NCI-H524 treated with DMSO at 0.1 percent for 48 hours (cell line): ENCODE measurements at places on chromosomes 7 and 10.
A peak's percentile ranks its signal among the peaks of the same experiment; 100 is the strongest.

DNA sequence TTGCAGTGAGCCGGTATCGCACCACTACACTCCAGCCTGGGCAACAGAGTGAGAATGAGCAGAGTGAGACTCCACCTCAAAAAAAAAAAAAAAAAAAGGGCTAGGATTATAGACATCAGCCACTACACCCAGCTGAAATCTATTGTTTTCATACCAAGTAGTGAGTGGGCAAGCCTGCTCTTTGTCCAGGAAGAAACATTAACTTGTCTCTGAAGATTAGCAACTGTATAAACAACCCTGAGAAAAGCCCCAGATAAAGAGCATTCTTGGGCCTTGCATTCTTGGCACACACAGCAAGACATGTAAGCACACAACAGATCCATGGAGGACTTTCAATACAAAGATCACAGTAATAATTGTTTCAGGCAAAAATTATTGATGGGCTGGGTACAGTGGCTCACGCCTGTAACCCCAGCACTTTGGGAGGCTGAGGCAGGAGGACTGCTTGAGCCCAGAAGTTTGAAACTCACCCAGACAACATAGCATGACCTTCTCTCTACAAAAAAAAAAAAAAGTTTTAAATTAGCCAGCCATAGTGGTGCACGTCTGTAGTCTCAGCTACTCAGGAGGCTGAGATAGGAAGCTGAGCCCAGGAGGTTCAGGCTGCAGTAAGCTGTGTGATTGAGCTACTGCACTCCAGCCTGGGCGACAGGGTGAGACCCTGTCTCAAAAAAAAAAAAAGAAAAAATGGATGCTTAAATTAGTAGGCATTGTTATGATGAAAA is 4.4 kb downstream of the PSPH start:
- no peak for DNase-seq

DNA sequence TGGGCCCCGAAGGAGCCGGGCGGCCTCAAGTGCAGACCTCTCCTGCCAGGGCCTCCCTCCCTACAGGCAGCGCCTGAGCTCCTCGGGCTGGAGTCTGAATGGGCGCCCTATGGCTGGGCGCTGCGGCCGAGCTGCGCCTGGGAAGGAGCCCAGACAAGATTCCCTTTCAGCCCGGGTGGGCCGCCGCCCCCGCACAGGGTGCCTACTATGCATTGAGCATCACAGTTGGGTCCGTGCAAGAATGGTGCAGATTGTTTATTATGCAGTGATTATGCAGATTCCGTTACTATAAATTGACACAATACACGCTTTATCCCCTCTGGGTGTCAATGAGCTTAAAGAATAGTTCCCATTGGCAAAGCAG is 77.2 kb upstream of the PDGFA start:
- no peak for DNase-seq

GRCh38 chr7:97819161-97819560 is 53.0 kb downstream of the ASNS start:
- no peak for DNase-seq

GRCh38 chr10:132110713-132111112 is 45.0 kb downstream of the JAKMIP3 start:
- DNase-seq, result no peak

DNA sequence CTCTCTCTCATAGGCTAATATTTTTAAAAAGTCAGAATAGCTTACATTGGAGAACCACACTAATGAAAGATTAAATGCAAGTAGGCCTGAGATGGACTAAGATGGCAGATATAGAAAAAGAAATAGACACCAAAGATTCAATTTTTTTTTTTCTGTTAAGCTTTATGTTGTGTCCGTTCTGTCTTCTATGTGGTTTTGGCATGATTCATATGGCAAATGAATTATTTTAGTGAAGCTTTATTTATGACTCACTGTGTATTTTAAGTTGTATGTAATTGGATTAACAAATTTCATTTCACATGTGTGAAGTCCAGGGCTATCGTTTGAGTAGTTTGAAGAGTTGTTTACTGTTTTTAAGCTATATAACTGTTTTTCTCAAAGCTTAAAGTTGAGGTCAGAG is 214.8 kb downstream of the CAMK1D start:
- no peak for DNase-seq

GRCh38 chr10:61283066-61283465 is 170.1 kb downstream of the TMEM26 start:
- no peak for DNase-seq

DNA sequence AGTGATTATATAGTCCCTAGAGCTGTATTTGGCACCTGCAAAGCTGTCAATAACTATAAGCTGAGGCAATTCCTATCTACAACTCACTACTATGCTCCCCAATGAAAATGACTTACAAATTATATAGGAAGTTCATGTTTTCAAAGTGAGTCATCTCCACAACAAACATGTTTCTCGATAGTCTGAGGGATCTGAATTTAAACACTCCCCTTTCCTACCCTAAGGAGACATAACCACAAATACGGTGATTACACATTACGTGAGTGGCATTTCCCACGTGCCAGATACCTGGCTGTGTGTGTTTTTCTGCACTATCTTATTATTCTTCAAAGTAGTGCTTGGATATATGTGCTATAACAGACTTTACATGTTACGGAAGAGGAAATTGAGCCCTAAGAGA is 122.5 kb upstream of the C1QL3 start:
- no peak for DNase-seq

- no peak for DNase-seq
These were observed 66.3 kb upstream of the SLC25A13 start for GRCh38 chr7:96388166-96388565.

GRCh38 chr10:103734731-103735130 is 120.6 kb downstream of the SH3PXD2A start:
- no peak for DNase-seq

GRCh38 chr7:24050991-24051560 is 232.9 kb upstream of the NPY start:
- no peak for DNase-seq

- DNase-seq, result no peak
These were observed at the start of gene OPALIN for GRCh38 chr10:96358851-96359540. Gene OPALIN, minus strand, starts transcription at chr10:96359002. Its CDS starts 106 bp downstream, at chr10:96358896.

DNA sequence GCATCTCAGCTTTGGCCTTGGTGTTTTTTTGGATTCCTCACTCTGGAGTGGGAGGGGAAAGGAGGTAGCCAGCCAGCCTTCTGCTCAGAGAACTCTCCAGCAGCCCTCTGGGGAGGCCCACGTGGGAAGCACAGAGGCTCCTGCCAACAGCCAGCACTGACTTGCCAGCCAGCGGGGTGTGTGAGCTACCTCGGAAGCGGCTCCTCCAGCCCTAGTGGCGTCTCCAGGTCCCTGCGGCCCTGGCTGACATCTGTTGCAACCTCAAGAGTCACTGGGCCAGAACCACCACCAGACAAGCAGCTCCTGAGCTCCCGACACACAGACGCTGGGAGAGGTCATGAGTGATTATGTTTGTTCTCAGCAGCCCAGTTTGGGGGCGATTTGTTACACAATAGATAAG is 180.2 kb upstream of the FZD8 start:
- DNase-seq, result peak; percentile 65

DNA sequence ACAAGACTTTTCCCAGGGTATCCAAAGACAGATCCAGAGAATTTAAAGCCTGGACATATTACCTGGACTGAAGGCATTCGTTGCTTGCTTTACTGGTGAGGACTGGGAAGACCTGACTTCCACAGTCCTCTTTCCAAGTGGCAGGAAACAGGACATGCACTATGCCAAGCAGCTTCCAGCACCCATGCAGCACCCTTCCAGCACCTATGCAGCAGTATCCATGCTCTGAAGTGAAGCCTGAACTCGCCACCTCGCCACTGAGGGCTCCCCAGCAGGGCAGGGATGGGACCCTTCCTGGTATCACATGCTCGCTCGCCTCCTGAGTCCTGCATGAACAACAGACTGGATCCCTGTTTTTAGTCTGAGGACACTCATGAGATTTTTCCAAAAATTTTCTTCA is 189.9 kb upstream of the KLF14 start:
- DNase-seq, result no peak

- DNase-seq, result no peak
These were observed 1.4 kb downstream of the ATP5F1C start for GRCh38 chr10:7789390-7789789.

GRCh38 chr10:113131613-113132261 is 181.7 kb downstream of the TCF7L2 start:
- DNase-seq, result no peak

GRCh38 chr10:101385866-101386658 is 32.1 kb downstream of the BTRC start:
- DNase-seq, result no peak

- DNase-seq, result peak; percentile 25
These were observed 2.2 kb upstream of the PON3 start for GRCh38 chr7:95398155-95398940.

- no peak for DNase-seq
These were observed 641.8 kb upstream of the SEMA3D start for GRCh38 chr7:85828614-85829013.

DNA sequence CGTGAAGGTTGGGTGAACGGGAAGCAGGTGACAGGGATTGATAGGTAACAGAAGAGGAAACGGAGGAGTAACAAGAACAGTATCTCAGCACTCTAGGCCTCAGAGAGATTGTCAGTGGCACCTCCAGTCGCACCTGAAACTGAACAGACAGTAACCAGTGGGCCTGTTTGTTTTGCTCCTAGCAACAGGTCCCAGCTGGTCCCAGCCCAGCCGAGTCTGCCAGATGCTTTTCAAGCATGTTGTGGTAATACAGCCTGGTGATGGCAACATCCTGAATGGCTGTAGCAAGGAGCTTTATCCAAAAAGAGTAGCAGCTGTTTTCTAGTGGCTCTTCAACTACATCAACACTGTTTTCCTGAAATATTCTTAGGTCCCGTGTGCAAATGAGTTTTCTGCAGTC is 4.7 kb downstream of the CACNB2 start:
- peak; percentile 58 for DNase-seq

DNA sequence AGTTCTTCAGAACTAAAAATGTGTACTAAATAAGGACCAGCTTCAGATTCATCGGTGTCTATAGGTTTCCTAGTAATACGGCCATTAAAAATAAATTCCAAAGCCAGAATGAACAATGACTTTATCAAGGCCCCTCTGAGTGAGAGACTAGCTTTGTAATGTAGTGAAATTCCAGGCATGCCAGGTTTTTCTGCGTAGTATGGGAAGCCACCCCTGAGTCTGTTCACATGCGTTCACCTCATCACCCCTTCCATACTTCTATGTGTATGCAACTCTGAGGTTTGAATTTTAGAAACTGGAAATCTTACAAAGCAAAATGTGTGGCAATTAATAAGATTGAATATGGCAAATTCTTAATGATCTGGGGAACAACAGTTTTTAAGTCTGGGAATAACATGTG is 24.5 kb downstream of the RNF32 start:
- no peak for DNase-seq

DNA sequence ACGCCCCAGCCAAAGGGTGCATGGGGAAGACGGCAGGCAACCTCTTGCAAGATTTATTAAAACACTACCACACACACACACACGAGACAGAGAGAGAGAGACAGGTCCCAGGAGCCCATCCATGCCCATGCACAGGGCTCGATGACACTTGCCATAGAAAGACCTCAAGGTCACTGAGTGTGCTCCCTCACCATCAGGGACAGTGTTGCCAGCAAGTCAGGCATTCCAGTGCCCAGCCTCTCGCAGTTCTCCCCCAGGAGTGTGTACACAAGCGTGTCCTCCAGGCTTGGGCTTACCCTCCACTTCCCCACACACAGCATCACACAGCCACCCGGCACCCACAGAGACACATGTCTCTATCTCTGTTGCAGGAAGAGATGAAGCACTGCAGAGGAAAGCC is 46.8 kb upstream of the SLF2 start:
- no peak for DNase-seq

GRCh38 chr10:104582966-104583365 is 58.1 kb upstream of the SORCS3 start:
- no peak for DNase-seq

DNA sequence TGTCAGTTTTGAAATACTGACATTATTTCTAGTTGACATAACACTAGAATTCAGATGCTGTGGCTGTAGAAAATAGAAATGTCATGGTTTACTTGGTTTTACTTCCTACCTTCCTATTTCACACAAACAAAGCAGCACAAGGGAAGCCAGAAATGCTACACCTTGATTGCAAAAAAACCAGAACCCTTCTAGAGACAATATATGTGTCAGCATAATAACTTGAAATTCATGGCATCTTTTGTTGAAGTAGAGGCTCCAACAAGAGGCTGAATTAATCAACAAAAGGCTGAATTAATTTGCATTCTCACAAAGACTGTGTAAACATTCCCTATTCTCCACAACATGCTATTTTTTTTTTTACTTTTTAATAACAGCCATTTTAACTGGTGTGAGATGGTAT is 25.2 kb downstream of the ZNF117 start:
- DNase-seq, result no peak

DNA sequence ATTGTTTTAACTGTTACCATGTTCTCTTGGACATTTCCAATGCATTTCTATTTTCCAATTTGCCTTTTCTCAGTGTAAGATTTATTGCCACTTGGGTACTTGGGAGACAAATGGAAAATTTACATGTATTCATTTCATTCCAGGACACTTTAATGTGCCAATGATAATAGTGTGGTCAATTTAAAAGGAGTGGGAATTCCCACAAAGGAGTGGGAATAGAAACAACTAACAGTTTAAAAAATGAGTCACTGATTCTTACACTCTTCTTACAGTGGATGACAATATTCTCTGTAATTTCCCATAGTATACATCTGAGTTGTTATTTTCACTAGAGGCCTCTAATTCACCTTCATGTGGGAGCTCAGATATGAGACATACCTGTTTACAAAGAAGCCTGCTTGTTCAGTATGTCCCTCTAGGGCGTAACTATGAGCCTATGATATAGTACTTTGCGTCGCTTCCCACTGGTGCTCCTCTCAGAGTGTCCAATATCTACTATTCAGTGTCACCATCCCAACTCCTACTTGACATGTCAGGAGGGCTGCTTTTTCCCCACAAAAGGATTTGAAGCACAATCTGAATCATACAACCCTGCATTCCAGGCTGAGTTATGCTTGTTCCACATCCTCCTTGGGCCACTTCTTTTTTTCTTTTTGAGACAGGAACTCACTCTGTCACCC is 301.3 kb downstream of the PHTF2 start:
- no peak for DNase-seq

GRCh38 chr10:117755659-117756014 is 213.1 kb downstream of the EMX2 start:
- DNase-seq, result no peak
